T-helper 2 cell (primary cell): ENCODE measurements at places on chromosomes 11 and 22.

- no peak for DNase-seq
Measured at GRCh38 chr11:76465701-76466100, 20.9 kb downstream of the EMSY start.

GRCh38 chr11:119055901-119056300 is 1.1 kb downstream of the HYOU1 start:
- DNase-seq, result peak; percentile 62

DNA sequence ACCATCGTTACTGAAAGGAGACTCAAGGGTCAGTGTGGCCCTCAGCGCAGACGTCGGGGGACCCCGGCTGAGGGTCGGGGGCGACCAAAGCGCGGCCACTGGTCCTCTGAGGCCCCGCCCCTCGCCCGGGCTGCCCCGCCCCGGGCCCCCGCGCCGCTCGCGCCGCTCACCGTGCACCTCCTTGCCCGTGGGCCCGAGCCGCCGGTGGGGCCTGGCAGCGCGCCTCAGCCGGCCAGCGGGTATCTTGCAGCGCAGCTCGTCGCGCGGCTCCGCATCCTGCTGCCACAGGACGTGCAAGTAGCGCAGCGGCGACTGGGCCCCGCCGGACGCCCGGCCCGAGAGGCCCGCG is 419 bp downstream of the ANKRD54 start:
- peak; percentile 19 for DNase-seq

- DNase-seq, result no peak
Measured at GRCh38 chr11:15816260-15816871, 540.0 kb downstream of the SOX6 start.

DNA sequence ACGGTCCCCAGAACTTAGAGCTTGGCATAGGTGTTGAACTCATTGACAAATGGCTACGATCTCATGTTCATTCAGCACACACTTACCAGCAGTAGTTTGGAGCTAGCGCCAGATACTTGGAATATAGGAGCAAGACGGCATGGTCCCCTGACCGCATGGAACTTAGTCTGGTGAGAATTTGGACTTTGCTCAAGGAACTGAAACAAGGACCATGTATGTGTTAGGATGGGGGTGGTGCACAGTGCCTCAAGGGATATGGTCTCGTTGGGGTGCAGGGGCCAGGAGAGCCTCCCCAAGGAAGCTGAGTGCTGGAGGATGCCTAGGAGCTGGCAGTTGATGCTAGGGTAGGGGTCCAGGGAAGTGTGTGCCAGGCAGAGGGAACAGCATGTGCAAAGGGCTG is 119.2 kb downstream of the KIAA1671 start:
- DNase-seq, result no peak

DNA sequence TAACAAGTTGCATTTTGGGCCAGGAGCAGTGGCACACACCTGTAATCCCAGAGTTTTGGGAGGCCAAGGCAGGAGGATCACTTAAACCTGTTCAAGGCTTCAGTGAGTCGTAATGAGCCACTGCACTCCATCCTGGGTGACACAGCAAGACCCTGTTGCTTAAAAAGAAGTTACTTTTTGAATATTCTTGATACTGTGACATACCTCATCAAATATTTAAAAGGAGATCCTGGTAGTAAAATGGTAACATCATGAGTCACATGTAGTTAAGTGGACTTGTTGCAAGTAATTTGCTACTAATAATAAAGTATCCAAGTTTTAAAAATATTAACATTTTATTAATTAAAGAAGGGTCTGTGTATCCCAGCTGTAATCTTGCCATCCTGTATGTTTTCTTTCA is 18.3 kb downstream of the HMGXB4 start:
- no peak for DNase-seq

DNA sequence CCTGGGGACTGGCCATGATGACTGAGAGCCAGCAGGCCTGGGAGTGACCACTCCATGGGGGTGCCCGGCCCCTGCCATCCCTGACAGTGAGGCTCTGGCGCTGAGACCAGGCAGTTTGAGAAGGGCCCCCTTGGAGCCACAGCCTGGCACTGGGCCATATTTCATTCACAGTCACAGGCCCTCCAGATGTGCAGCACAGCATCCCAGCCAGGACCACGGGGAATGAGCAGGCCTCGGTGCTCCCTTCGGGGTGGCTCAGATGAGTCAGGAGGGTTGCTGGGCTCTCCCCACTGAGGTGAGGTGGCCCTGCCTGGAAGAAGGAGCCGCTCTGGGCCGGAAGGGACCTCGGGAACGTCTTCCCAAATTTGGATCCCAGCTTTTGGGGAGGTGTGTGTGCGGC is 53.0 kb downstream of the GRAMD4 start:
- no peak for DNase-seq

DNA sequence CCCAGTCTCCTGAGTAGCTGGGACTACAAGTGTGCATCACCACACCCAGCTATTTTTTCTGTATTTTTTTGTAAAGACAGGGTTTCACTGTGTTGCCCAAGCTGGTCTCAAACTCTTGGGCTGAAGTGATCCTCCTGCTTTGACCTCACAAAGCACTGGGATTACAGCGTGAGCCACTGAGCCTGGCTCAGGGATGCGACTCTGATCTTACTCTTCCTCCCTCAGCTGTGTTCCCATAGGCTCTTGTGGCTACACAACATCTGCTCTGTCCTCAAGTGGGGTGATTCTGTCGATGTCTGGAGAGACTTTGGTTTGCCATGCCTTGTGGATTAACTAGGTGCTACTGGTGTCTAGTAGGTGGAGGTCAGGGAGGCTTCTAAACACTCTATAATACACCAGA is 127.0 kb upstream of the SERPIND1 start:
- no peak for DNase-seq

GRCh38 chr11:2210366-2211112 is 38.9 kb upstream of the TH start:
- no peak for DNase-seq

DNA sequence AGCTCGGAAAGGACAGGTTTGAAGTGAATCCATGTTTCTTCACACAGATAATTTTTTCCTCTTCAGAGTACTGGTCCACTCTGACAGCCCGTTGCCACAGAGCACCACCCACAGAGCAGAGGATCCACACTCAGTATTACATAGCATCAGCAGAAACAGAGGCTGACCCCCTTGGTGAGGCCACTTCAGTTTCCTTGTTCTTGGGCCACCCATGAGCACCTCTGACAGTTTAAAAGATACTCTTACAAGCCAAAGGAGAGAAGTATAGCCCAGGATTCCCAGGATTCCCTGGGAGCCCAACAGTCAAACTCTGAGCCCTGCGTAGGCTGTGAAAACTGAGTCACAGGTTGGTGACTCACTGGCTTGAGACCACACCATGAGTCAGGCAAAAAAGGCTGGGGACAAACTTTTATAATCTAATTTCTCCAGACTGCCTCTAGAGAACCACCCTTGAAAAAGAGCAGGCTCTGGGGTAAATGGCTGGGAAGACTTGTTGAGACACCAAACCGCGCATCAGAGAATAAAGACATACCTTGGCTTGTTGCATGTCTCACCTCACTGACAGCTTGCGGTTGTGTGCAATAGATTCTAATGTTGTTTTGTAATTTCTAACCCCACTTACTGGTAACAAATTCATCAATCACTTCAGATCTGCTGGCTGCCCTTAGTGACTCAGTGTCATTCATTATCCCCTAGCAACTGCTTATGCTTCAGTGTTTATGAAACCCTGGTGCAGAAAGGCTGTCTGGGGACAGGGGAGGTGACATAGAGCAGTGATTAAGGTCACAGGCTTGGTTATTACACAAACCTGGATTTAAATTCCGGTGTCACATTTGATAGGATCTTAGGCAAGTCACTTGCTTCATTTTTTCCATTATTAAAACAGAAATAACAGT is 56.9 kb upstream of the PRSS23 start:
- no peak for DNase-seq

DNA sequence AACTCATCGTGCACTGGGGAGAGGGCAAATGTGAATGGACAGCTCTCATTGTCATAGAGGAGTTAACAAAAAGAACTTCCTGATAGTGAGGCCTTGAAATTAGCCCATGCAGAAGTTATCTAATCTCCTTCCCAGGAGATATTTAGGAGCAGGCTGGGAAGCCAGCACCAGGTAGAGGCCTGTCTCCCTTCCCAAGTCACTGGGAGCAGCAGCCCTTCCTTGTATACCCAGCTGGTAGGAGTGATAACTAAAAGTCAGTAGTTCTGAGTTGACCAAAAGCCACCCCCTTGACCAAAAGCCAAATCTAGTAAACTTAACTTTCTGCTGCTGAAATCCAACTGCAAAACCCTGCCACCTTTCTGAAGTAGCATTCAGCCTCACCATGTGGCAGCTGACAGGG is 1.4 kb upstream of the BACE1-AS start:
- DNase-seq, result no peak

DNA sequence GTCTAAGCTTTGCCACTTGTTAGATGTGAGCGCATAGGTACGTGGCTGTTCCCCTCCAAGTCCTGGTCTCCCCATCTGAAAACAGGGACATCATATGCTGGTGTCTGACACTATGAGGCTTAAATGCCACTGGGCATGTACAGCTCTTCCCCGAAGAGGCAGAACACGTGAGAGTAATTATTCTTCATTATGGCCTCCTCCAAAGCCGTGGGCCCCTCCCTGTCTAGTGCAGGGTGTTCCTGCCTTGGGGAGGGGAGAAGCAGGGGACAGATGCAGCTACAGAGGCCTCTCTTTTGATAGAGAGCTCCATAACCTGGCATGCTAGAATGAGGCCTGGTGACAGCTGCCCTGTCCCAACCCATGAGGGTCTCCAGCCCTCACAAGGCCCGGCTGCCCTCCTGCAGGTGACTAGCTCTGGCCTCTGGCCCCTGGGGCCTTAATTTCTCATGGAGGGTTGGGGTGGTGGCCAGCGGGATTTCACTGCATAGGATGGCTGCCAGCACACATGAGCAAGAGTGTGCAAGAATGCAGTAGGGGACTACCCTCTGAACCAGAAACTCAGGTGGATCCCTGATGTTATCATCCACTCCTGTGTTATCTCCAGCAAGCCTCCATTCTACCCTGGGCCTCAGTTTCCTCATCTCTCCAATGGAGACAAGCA is 334.6 kb downstream of the MN1 start:
- no peak for DNase-seq
